ENCODE measurements at places on chromosomes 7 and 10.
A peak's percentile ranks its signal among the peaks of the same experiment; 100 is the strongest.

DNA sequence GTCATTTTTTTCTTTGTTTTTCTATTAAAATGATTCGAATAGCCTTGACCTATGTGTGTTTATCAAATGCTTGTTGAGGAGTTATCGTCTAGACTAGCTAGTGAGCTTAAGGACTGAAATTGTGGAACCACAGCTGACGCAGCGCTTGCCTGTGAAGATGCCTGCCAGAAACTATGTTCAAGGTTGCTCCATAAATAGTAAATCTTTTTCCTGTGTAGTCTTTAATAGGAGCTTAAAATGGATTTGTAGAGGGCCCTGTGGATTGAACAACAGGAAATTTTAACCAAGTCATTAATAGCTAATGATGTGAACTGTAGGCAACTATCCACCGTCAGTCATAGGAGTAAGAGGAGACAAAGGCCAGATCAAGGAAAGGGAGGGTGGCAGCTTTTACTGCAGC, 145.1 kb downstream of the GNAI1 start:
- no peak for DNase-seq

GRCh38 chr10:130251766-130252165, 115.6 kb downstream of the GLRX3 start:
- no peak for DNase-seq

DNA sequence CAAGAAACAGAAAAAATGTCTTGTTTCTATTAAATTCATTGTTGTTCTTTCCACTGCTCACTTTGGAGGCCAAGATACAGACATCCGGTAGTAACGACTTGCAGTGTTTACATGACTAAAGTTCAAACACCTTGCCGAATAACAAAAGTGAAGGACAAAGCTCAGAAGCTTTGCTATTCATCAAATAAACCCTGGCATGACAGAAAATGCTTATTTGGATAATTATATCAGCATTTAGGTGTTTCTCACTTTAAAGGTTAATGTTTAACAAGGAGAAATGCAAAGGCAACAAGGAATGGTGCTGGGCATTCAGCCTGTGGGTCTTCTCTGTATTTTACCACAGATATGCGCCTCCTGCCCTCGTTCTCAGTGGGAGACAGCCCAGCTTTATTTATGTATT, 5.4 kb upstream of the PTF1A start:
- no peak for DNase-seq

GRCh38 chr10:103648251-103648635, 154.7 kb downstream of the NEURL1 start:
- no peak for DNase-seq

GRCh38 chr7:105621617-105622016, 40.3 kb upstream of the EFCAB10 start:
- peak; percentile 71 for DNase-seq

DNA sequence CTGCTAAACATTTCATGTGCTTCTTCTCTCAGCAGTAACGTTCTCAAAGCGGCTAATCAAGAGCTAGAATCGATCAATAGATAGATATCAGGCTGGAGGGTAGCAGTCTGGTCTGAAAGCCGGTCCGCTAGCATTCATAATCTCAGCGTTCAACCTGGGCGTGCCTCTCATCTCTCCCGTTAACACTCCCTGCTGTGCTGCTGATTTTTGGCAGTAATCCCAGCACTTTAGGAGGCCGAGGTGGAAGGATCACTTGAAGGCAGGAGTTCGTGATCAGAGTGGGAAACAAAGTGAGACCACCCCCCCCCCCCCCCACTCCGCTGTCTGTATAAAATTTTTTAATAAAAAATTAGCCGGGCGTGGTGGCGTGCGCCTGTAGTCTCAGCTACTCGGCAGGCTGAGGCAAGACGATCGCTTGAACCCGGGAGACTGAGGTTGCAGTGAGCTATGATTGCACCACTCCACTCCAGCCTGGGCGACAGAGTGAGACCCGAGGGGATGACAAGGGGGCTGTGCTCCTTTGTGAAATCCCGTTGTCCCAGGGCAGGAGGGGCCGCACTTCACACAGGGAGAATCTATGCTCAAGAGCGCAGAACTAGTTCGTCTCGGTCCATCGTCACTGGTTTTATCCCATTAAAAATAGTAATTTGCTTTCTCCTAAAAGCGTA, 624 bp upstream of the CEP55 start:
- no peak for DNase-seq

DNA sequence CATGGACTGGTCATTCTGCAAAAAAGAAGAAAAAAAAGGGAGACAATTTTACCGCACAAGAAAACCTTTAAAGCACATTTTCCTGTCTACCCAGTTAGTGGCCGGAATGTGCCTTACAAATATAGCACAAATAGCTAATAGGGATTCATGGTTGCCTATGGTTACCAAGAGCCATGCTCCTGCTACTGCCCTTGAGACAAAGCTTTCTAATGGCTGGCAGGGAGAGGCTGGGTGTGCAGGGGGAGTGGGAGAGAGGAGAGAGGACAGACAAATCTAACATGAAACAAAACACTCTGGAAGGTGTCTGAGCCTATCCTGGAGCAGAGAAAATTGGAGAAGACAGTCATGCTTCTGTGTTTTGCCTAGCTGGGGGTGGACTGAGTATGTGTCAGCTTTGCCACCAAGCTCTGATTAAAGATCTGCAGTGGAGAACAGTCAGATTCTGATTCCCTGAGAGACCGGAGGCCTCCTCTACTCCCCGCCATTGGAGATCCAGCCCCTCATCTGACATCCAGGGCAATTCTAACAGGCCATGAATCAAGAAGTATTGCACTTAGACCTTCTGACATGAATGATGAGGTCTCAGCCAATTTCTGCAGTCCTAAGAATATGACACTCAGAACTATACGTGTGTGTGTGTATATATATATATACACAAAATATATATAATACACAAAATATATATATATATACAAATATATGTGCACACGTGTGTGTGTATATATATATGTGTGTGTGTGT, 80.2 kb downstream of the PRTFDC1 start:
- no peak for DNase-seq

DNA sequence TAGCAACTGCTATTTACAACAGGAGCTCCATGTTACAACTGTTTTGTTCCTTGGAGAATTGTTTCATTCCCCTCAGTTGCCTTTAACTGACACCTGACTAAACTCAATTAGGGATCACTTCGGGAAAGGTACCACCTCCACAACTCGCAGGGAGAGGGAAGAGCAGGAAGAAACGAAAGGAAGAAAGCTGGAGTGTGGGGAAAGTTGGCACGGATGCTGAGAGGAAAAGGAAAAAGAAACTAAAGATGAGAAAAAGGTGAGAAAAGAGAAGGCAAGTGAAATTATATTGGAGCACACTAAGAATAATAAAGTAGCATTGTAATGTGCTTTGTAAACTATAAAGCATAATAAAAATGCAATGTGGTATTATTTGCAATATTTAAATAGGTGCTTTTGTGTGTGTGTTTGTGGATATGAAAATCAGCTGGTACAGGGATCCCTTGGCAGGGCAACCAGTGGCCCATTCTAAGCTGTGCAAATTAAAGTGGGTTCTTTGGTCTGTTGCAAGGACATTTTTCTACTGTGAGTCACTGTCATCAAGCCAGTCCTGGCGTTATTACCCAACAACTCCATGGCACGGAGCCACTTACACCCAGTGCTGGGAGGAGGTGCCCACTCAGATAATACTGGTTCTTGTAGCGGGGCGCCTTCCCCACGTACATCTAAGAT, 45.9 kb downstream of the HIPK2 start:
- peak; percentile 63 for DNase-seq

DNA sequence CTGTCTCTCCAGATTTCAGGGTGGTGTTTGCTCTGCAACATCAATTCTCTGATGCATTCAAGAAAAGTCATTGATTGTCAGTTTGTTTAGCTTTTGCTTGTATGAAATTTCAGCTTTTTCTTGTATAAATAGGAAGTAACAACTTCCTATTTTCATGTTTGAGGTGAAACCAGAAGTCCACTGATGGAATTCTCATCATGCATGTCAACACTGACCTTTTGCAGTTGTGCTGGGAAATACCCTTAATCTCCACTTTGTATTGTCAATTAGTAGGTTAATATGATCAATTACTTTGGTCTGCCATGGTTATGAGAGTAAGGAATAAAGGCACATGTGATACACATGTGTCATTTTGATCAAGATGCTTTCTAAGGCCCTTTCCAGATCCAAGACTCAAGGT, 208.8 kb upstream of the HPS1 start:
- DNase-seq: no peak

DNA sequence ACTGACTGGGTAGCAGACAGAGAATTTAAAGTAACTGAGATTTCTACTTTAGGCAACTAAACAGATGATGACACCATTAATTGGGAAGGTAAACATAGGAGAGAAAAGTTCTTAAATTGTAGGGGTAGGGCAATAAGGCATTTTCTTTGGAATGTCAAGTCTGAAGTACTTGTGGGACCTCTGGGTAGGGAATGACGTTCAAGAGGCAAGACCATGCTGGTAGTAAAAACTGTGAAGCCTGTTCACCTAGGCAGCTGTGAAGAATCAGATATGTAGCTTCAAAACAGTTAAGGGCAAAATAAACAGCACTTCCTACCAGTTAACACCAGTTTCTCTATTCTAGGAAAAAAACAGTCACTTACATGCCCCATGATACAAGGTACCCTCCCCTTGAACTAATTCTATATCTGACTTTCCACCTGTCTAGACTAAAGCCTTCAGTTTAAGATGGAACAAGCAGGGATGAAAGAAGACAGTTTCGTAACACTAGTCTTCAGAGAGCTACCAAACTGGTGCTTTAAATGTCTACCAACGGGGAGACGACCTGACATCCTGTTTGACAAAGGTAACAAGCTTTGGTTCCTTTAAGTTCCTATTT, 63.1 kb upstream of the KCNIP2 start:
- no peak for DNase-seq

- DNase-seq: no peak
Observed at GRCh38 chr7:103149808-103150180, 895 bp upstream of the NAPEPLD start.

DNA sequence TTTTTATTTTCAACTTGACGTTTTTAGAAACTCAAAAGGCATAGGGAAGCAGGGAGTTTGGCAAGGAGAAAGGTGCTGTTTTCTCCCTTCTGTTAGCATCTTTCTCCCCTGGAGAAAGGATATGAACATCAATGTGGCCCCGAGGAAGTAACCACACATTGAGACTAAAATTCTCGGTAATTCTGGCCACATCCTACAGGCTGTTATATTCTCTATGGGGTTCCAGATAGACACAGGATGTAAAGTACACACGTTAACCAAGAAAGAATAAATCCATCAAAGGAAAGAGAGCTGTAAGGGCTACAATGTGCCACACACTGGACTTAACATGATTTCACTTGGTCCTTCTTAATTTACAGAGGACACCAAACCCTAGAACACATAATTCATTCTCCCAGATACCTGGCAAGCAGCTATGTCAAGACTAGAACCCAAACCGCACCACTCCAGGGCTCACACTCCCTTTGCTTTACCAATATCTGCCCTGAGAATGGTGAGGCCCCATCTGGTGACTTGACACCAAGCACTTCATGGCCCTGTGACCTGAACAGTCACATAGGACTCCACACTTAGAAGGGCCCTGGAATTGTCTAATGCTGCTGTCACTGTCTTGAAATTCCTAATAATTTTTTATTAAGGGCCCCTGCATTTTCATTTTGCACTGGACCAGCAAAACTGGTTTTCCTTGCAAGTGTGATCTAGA, 73.9 kb downstream of the PRLHR start:
- DNase-seq: no peak

GRCh38 chr10:5442065-5442989, 30.0 kb downstream of the NET1 start:
- peak; percentile 7 for DNase-seq

DNA sequence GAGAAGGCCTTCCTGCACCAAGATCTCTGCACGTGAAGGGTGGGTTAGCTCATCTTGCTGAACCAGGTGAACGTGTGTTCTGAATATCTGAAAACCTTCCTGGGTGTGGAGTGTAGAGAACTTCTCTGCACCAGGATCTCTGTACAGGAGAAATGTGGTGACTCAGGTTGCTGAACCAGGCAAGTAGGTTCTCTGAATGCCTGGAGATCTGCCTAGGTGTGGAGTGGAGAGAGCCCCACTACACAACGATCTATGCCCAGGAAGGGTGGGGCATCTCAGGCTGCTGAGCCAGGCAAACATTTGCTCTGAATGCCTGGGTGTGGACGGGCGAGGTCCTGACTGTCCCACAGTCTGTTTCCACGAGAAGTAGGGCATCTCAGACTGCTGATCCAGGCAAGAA, 1002.3 kb upstream of the KCND2 start:
- DNase-seq: no peak

DNA sequence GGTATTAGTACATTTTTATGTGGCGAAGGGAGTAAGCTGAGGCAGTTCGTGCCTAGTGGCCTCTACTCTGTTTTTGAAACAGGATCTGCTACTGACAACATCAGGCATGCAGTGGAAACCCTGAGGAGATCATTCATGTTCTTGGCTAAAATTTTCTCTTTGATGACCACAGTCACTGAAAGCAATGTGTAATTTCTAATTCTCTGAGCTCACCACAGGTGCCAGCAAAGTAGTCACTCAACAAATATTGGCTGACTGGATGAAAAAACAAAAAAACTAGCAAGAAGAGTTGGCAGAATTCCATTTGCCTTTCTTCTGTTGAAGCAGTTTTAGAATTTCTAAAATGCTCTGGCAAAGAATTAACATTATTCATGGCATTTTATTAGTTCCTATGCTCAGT, 176.5 kb upstream of the KCTD7 start:
- DNase-seq: no peak

GRCh38 chr10:69403519-69403918, 13.2 kb downstream of the TACR2 start:
- DNase-seq: no peak

DNA sequence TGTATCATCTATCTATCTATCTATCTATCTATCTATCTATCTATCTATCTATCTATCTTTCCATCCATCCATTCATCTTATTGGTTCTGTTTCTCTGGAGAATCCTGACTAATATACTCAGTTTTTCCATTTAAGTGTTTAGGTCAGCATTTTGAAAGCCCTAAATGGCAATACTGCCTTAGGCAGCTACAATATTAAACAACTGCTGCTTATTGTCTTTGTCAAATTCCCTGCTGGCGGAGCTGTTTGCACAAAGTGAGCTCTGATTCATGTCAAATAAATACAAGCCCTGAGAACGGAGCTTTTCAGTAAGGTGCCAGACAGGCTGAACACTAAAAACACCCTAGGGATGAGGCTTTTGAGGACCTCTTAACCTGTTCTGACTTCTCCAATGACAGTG, 7.1 kb upstream of the KLHL7 start:
- no peak for DNase-seq

GRCh38 chr7:133645884-133646391, 393.1 kb downstream of the EXOC4 start:
- no peak for DNase-seq

DNA sequence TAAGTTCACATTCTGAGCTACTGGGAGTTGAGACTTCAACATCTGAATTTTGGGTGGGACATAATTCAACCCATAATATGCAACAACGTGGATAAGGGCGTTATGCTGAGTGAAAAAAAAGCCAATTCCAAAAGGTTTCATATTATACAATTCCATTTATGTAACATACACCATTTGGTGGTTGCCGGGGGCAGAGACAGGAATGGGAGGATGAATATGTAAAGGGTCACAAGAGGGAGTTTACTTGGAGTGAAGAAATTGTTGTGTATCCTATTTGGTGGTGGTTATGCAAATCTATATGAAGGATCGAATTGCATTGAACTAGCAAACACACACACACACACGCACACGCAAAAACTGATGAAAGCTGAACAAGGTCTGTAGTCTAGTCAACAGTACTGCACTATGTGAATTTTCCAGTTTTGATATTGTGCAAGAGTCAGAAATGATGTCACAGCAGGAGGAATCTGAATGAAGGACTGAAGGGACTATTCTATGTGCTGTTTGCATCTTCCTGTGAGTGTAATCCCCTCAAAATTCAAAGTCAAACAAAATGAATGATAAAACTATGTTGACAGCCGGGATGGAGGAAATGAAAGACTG, 249.2 kb upstream of the HABP2 start:
- no peak for DNase-seq

- no peak for DNase-seq
Observed at GRCh38 chr7:133940368-133940767, 186.8 kb upstream of the LRGUK start.

Measured in NCI-H446 (cell line).